ENCODE measurements at places on chromosomes 1 and 21.

DNA sequence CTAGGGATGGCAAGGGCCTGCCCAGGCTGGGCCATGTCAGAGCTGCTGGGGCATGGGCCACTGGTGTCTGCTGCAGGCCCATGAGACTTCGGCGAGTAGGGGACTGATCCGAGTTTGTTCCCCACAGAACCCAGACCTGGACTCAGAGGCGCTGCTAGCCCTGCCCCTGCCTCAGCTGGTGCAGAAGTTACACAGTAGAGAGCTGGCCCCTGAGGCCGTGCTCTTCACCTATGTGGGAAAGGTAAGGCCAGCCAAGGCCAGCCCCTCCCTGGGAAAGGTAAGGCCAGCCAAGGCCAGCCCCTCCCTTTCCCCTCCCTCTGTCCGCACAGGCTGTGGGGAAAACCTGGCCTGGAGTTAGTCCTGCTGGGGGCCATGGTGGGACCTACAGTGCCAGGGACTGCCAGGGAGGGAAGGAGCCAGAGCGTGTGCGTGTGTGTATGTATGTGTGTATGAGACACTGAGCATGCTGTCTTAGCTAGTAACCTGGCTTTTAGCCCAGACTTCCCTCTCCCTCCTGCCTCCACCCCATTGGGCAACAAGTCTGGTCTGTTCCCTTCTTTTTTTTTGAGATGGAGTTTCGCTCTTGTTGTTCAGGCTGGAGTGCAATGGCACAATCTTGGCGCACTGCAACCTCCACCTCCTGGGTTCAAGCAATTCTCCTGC lies 8.0 kb downstream of the FAAH start:
- DNase-seq, result no peak

DNA sequence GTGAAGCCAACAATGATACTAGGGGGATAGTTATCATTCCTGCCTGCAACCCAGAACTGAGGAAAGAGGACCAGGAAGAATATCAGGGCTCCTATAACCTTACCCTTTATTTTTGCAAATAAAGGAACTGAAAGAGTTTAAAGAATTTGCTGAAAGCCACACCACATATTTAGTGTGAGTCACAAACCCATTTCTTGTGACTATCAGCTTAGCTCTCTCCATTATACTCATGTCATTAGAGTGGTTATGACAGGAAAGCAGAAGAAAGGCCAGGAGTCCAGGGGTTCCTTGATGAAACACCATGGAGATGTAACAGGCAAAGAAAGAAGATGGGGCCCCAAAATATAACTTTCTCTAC lies 141.1 kb upstream of the SAMSN1 start:
- DNase-seq, result no peak

DNA sequence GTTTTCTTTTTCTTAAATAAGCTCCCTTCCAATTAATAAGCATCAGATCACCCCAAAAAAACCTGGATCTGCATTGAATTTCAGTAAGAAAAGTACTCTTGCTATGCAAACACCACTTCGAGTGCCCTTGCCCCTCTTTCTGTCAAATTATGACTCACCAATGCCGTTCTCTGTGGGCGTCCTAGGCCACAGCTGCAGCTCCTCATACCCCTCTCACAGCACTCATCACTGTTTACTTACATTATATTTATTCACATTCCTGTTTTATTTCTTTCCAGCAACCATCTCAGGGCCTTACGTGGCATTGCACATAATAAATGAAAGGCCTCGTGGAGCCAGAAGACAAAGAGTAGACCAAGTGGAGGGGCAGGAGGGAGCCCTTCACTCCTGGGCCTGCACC lies 99.1 kb upstream of the CTTNBP2NL start:
- no peak for DNase-seq

DNA sequence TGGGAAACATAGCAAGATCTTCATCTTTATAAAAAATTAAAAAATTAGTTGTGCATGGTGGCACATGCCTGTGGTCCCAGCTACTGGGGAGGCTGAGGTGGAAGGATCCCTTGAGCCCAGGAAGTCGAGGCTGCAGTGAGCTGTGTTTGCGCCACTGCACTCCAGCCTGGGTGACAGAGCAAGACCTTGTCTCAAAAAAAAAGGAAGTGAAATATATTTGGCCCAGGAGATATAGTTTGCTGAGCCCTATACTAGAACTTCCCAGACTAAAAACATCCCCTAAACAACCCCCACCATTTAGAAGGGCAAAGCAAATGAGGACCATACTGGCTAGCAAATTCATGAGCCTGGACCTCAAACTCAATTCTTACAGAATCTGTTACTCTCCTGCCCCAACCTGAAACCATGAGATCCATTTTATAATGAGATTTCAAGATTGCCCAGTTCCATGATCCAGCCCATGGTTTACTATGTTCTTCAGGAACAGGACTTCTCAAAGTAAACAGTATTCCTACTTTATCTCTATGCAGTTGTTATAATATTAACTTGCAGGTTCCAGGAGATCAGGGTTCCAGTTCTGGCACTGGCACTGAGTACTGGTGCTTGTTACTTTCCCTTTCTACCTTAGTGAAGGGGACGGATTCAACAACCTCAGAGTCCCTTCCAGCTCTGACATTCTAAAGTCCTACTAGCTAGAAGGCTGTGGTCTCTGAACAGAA lies 48.9 kb upstream of the TADA1 start:
- no peak for DNase-seq

Measured in GM18507 (cell line).